ENCODE measurements at places on chromosomes 3 and 15.

GRCh38 chr3:42819351-42819965 is 10.2 kb downstream of the ACKR2 start:
- no peak for DNase-seq

GRCh38 chr3:119245778-119246177 is 5.1 kb upstream of the B4GALT4 start:
- DNase-seq = no peak

DNA sequence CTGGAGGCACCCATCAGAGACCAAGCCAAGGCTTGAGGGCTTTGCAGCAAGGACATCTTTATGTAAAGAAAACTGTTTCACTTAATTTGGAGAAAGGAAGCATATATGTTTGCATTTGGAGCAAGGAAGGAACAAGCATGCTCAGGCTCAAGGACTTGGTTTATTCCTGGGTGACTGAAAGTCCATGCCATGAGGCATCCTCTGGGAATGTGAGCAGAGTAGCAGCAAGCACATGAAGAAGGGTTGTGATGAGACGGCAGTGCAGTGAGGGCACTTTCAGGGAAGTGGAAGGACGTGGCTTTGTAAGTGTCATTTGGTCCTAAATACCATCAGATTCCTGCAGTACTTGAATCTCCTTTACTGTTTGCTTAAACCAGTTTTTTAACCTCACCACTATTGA is 26.8 kb downstream of the POLG start:
- DNase-seq = no peak

DNA sequence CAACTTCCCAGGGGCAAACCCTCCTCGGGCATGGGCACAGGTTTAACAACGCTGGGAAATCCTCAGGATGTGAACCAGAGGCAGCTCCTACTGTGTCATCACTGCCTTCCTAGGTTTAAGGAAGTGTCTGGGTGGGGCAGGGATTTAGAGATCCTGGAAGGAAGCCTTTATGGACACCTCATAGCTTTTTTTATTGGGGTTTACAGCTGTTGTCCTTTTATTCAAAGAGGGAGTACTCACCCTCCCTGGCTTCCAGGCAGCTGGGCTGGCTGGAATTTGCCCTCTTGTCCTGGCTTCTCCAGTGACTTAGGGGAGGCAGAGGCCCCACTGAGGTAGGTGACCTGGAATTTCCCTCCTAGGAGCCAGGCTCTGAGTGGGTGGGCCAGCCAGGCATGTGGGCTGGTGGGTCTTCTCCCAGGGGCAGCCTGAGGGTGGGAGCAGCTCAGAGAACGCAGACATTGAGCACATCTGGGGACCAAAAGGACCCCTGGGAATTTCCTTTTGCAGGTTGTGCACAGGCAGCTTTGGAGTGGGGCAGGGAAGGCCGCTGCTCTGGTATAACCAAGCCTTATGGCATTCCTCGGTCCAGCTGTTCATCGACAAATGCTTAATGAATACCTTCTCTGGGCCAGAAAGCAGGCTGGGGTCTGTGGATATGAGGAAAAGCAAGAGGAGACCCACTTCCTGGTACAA is 13.5 kb upstream of the FAM3D start:
- DNase-seq = no peak

DNA sequence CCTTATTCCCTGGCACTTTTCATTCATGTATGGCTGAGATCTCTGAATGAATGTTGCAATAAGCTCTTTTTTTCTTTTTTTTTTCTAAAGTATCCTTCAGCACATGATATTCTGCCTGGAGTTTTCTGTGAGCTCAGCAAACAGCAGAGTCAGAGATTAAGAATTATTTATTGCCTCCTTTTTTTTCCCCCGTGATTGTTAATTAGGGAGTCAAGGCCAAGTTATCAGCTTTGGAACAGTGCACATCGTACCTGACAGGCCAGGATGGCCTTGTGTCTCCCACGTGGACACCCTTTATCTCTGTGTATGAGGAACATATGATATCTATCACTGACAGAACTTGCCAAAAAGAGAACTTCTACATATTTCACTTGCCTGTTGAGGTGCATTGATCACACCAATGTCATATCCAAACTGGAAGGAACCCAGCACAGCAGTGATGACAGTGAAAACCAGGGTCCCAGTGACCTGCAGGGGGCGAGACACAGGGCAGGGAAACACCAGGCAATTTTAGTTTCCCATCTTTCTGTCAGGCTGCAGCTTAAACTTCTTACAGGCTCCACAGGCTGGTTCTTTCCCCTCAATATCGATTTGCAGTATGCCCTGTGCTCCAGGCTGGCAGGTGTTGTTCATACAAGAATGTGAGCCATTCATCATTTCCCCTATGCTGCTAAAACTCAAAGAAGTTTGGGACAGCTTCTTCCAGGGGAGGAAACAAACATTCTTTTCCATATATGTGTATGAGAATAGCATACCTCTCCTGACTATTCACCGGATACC is 8.2 kb downstream of the SLC2A2 start:
- no peak for DNase-seq

DNA sequence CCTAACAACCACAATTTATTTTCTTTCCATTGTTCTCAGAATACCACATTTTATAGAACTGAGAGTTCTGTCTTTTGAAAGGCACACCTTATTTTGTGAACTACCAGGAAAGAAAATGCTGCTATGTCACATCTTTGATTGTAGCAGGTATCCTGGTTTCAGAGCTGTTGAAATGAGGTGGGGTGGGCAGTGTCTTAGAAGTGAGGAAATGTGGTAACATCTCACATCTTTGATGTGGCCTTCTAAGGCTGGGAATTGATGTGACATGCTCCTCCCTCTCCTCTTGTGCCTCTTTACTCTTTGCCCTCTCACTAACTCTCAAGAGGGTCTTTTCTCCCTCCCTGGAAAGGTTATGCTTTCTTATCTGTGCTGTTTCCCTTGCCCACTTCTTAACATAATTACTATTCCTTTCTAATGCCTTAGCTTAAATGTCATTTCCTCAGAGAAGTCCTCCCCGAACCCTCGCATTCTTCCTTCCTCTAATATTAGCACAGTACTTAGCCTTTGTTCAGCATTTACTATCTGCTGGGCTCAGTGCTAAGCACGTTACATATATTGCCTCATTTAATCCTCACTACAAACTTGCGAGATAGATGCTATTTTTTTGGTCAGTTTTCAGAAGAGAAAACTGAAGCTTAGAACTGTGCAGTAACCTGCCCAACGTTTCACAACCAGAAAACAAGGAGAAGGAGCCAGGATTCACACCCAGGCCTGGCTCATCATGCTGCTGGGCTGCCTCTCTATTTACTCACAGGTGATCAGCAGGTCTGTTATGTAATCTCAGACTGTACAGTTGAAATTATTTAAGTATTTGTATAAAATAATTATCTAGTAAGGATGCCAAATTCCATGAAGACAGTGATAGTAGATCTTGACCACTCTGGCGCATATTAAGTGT is 24.0 kb upstream of the SPTSSB start:
- DNase-seq = no peak

DNA sequence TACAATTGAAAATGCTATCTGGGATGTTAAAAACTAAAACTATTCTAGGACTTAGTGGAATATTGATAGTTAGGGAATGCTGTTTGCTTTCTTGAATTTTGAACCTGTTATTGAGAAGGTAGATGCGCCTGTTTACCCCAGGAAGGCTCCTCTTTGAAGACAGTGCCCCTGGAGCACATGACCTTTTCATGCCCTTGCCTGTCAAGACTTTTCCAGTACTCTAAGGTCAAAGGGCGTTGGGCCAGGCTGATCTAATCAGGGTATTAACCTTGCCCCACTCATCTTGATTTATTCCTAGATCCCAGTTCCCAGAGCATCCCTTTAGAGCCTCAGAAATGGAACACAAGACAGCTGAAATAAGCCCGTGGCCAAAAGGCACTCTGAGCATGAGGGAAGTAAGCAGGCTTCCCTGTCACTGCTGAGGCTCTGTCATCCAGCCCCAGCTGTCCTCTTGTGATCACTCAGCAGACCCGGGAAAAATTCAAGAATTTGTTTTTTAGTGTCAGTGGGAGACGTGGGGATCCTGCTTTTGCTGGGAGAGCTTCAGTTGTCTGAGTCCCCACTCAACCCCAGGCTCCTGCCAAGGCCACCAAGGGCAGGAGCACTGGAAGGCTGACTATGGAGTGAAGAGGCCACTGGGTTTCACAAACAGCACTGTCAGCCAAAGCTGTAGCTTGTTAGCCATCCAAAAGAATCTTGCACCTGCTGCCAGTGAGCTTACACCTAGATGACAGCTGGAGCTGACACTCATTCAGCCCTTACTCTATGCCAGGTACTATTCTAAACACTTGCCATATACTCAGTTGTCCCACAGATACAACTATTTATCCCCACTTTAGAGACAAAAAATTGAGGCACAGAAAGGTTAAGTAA is 169.0 kb downstream of the PGPEP1L start:
- no peak for DNase-seq

- no peak for DNase-seq
Observed at GRCh38 chr15:85646538-85647091, 148.1 kb downstream of the KLHL25 start.

DNA sequence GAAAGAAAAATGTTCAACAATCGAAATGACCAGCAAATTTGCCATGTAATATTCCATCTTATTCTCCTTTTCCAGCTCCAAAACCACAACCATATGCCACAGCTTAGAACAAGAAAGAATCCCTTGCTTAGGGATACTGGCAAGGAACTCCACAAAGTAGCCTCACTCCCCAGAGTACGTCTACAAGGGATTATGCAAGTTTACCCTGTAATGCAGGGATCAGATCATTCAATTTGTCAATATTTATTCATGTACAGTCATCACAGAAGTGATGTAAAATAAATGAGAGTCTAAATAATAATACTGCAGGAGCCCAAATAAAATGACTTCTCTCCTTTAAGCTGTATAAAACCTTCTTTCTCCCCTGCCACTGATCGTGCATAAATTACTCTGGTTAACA is 23.5 kb upstream of the MYO1E start:
- no peak for DNase-seq

GRCh38 chr3:41601404-41601987 is 360.4 kb downstream of the ULK4 start:
- no peak for DNase-seq
